Skin of body (tissue), 3 donors: ENCODE measurements at places on chromosomes 3 and 15. TPM values are rescaled to one million over a fixed set of nuclear protein-coding genes. Genes with fewer than 3 reads are reported as not detected.

- DNase-seq, result peak; percentile 91
Measured at GRCh38 chr15:31062310-31062847, 39.1 kb downstream of the TRPM1 start.

- DNase-seq, result no peak
Measured at GRCh38 chr3:113269661-113270060, 58.3 kb downstream of the BOC start.

- DNase-seq, result no peak
Measured at GRCh38 chr15:74563442-74563841, 22.4 kb downstream of the ARID3B start.

DNA sequence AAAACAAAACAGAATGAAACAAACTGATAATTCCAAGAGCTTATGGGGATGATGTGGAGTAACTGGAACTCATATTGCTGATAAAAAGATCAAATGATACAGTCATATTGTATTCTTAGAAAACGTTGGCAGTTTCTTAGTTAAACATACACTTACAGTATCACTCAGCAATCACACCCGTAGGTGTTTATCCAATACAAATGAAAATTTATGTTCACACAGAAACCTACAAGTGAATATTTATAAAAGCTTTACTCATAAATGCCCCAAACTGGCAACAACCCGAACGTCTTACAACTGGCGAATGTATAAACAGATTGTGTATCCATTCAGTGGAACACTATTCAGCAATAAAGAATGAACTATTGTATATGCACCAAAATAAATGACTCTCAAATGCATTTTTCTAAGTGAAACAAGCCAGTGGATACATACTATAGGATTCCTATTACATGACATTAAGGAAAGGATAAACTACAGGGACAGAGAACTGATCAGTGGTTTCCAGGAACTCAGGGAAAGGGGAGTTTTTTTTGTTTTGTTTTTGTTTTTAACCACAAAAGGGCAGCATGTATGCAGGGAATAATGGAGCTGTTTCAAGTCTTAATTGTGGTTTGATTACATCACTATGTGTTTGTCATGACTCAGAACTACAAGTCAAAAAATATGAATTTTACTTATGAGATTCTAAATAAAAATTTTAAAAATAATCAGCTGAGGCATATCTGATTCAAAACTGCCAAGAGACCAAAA, 71.8 kb upstream of the NDUFB4 start:
- DNase-seq, result no peak

- DNase-seq, result no peak
Measured at GRCh38 chr3:109442531-109442930, 105.2 kb upstream of the DPPA4 start.

DNA sequence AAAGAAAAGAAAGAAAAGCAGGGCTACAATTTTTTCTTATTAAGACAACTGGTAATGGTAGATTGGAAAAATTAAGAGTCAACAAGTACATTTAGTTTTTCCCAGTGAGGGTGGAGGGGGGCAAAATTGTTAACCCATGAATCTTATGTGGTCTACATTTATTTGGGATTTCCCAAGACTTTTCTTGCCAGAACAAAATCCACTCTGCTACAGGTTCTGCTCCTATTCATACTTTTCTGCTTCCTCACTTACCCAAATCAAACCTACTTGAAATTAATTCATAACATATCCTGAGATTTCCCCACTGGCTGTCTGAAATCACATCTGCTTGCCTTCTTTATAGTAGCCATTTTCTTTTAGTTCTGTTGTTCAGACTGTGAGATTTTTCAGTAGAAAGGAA, 41.1 kb downstream of the VGLL3 start:
- DNase-seq, result no peak

- DNase-seq, result peak; percentile 92
Measured at GRCh38 chr15:63600616-63601025, 3.4 kb downstream of the FBXL22 start.

DNA sequence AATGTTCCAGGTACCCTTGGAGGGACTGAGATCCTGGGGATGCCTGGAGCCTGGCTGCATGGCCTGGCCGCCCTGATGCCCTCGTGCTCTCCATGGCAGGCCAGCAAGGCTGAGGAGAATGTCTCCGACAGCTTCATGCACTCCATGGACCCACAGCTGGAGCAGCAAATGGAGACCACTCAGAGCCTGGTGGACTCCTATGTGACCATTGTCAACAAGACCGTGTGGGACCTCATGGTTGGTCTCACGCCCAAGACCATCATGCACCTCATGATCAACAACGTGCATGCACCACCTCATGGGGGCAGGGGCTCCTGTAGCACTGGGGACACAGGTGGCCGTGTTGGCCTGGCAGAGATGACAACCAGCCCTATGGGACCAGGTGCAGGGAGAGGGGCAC, 19.7 kb downstream of the GOLGA6A start:
- DNase-seq, result no peak

GRCh38 chr3:188165596-188165995, 11.6 kb downstream of the LPP start:
- no peak for DNase-seq

GRCh38 chr3:19264424-19264823, 116.1 kb downstream of the KCNH8 start:
- DNase-seq, result no peak

DNA sequence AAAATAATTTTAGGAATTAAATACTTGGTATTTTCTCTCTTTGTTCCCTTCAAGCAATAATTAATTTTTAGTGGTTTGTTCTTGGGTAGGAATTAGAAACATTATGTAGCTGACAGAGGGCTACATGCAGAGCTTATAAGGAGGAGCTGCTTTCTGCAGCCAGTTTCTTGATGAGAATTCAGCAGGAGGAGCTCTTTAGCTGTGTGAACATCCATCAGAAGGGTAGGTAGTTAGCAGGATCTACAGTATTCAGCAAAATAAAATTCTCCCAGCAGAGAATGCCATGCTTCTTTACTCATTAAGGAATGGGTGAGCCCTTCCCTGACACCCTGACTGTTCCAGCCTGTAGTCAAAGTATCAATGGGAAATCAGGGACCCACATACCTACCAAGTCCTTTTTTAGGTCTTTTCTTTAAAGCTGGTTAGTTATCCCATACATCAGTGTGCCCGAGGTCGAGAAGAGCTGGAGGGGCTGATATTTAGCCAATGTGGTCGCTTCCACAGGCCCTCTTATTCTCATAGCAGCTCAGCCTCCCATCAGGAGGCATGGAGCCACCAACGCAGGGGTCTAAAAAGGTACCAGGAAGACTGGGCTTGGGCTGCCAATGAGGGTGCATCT, 54.0 kb downstream of the KCNAB1 start:
- DNase-seq, result peak; percentile 38

DNA sequence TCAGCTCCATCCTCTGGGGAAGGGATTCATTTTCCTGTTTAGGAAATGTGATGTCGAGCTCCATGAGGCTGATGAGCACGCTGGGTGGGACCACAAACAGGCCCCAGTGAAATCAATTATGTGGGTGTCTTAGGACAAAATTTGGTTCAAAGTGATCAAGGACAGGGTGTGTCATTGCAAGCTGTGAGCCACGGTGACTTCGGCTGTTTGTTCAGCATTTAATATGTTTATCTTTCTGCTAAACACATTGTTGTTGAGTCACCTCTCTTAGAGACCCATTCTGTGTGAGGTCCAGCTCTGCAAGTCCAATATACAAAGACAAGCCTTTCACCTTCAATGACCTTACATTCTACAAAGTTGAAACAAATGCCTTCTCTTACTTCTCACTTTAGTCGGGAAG, 41.3 kb downstream of the SSR3 start:
- no peak for DNase-seq

GRCh38 chr3:145972851-145973250, 188.1 kb downstream of the PLOD2 start:
- no peak for DNase-seq

The EPHB3 gene
- 44.4 TPM for total RNA-seq

The CCDC13 gene
- 0.69 TPM for total RNA-seq

The NEK11 gene
- 14.9 TPM for total RNA-seq

The SNX33 gene
- total RNA-seq, result 13.2 TPM

The FETUB gene
- 0.49 TPM for total RNA-seq

The HEXA gene
- 54.6 TPM for total RNA-seq
